Stimulated activated CD4-positive, alpha-beta T cell treated with anti-CD3 and anti-CD28 coated beads, Interleukin-4, amount 100 ng/mL, for 1 hour (primary cell): ENCODE measurements at places on chromosomes 4 and X.

GRCh38 chr4:26272654-26273615 lies 47.9 kb upstream of the RBPJ start:
- no peak for DNase-seq

DNA sequence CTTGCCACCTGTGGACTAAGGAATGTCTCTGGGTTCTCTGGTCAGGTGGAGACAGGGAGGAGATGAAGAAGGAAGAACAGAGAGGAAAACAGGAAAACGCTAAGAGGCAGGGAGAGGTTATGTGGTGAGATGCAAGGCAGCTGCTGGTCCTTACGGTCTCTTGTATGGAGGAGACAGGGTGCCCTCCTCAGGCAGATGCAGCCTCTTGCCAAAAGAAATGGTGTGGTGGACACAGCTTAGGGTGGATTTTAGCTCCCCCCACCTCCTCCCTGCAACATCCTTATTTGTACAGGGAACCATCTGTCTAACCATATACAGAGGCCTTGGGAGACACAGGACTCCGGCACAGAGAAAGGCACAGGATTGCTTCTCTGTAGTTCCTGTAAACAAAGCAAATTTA lies 9.7 kb downstream of the OCIAD2 start:
- no peak for DNase-seq

DNA sequence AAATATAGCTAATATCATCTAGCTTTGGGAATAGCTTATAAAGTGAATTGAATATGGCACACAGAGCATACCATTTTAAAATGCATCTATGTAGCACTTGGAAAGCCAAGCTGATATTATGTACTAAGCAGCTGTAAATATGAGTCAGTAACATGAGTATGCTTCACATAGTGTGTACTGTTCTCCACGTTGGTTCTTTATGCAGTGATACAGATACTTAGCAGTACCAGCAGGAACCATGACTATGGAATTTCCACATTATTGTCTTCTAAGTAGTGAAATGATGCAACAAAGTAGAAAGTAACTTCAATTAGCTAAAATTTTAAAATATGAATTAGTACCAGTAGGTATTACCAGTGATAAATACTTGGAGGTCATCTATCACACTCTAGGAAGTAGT lies 320.1 kb downstream of the BMPR1B start:
- no peak for DNase-seq

DNA sequence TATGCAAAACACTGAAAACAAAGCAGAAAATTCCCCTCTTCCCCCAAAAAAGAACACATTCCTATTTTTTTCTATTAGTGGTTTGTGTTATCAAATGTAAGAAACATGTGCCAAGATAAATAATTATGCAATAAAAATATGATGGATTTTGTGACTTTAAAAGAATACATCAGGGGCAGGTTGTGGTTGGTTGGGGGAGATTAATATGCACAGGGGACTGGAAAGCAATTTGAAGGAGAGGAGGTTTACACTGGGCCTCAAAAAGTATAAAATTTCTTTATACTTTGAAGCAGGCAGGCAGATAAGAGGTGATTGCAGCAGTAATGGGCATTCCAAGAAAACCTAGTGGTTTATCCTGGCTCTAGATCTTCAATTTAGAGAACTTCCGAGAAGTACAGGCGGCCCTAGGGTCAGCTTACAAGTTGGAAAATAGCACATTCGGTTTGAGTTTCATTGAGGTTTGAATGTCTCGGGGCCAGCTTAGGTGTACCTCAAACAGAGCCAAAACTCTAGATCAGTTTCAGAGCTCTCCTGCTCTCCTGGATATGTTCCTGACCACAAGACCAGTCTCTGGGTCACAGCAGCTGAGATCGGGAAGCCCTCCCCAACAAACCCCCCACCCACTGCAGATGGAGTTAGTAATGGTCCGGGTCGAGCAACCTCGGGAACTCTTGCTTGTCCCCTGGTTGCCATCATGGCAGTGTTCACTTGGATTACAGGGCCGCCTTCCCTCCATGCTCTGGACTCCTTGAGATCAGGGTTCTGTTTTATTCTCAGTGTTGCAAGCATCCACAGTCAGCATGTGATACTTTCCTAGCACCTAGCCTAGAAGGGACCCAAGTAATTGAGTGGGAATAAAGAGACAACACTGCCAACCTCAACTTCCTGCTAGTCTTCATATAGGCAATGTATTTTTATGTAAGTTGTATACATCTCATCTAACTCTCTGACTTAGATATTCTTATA lies 112.1 kb upstream of the DDIT4L start:
- DNase-seq, result no peak

GRCh38 chrX:113770071-113770470 lies 813.8 kb upstream of the HTR2C start:
- DNase-seq, result no peak

DNA sequence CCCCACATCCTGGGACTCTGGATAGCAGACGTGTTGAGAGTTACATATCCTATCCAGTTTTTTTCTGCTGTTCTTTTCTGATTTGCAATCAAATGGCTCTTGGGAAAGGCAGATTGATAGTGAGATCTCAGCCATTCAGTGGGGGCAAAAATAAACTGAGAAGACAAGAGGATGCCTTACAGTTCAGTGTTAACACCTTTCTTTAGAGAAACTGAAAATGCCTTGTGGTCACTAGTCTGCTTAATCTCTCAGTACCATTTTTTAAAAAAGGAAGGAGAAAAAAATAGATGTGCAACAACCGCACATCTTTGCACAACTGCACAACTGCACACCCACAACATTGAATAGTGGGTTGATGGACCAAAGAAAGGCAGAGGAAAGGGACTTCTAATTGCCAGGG lies 109.3 kb downstream of the ARHGEF9 start:
- DNase-seq, result no peak

DNA sequence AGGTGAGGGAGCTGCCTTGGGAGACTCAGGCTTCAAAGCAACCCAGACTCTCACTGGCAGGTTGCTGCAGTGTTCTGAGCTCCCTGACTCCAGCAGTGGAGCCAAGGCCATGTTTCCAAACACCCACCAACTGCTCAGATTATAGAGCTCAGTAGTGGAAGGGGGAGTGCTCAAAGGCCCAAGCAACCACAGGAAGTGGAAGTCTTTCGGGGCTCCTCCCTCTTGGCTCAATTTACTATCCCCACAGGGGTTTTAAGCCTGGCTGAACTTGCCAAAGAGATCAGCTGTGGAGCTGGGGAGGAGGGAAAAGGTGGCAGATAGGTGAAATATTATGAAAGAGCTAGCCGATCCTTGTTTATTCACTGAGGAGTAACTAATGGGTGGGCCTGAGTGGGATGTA lies 82.5 kb downstream of the HPRT1 start:
- no peak for DNase-seq

DNA sequence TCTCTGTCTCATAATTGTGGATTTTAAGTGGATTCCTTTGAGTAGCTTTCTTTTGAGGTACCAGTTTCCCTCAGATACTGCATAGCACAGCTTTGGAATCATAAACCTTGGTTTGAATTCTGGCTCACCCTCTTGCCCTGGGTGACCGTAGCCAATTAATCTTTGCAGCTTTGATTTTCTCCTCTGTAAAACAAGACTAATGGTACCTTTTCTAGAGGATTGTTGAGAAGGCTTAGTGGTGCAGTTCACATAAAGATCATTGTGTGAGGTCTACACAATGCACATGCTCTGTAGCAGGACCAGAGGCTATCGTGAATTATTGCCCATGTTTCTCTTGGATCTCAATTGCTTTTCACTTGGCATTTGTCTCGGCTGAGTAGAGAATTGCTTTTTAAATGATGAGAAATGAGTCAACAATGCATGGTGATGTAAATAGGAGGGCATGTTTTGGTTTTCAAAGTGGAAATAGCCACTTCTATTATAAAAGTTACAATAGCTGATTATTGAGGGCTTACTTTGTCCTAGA lies 47.9 kb downstream of the TMEM131L start:
- no peak for DNase-seq

GRCh38 chr4:75821966-75822365 lies 80.3 kb downstream of the PPEF2 start:
- DNase-seq, result no peak
